ENCODE measurements at places on chromosomes 1 and 21. TPM values are rescaled to one million over a fixed set of nuclear protein-coding genes. Genes with fewer than 3 reads are reported as not detected.

DNA sequence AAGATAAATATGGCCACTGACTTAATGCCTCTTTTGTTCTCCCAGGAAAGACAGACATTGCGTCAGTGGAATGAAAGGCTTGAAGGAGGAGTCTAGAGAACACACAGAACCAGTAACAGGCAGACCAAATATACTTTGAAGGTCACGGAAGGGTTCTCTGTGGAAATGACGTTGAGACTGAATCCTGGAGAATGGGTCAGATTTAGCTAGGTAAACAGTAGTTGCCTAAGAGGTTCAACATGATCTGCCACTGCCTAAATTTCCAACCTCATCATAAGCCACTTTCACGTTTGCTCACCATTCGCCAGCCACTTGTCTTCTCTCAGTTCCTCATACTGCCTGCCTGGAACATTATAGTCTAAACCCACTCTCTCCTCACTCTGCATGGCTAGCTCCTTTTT, 20.5 kb downstream of the PLA2G4A start:
- H3K27ac ChIP-seq = no peak overlapping the region
- no peak for DNase-seq
- H3K36me3 ChIP-seq = no peaks in the 10 kb centered on the region
- no peaks in the 10 kb centered on the region for H3K4me1 ChIP-seq

DNA sequence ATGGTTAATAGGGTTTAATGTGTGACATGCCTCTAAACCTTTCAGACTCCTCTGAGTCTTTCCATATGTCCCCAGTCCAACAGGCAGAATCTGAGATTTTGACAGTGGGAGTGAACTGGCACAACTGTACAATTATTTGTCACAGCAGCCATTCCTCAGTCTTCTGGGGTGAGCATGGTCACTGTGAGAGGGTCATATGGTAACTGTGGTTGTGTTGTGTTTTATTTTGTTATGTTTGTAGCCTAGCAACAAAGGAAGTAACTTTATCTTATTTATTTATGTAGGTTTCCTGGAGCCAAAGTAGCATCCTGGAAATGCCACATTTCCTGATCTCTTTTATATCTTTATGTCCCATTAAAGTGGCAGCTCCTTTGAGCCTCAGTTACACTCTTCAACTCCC, 1067.9 kb downstream of the TTLL7 start:
- H3K4me1 ChIP-seq = no peaks in the 10 kb centered on the region
- H3K4me3 ChIP-seq = no peak overlapping the region
- DNase-seq = no peak
- H3K27me3 ChIP-seq = no peaks in the 10 kb centered on the region

DNA sequence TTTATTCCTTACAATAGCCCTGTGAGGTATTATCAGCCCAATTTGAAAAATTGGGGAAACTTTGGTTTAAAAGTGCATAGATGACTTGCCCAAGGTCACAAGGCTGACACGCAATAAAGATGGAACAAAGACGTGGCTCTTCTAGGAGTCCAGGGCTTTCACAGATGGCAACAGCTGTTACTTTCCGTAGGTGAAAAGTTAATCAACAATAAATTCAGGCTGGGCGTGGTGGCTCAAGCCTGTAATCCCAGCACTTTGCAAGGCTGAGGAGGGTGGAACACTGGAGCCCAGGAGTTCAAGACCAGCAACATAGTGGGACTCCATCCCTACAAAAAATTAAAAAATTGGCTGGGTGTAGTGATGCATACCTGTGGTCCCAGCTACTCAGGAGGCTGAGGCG, 87.8 kb upstream of the ATF3 start:
- H3K36me3 ChIP-seq = no peaks in the 10 kb centered on the region
- no peak overlapping the region for H3K4me3 ChIP-seq
- H3K27me3 ChIP-seq = peaks cover 32% of the 10 kb centered on the region
- H3K27ac ChIP-seq = no peak overlapping the region
- DNase-seq = no peak
- H3K4me1 ChIP-seq = no peaks in the 10 kb centered on the region

DNA sequence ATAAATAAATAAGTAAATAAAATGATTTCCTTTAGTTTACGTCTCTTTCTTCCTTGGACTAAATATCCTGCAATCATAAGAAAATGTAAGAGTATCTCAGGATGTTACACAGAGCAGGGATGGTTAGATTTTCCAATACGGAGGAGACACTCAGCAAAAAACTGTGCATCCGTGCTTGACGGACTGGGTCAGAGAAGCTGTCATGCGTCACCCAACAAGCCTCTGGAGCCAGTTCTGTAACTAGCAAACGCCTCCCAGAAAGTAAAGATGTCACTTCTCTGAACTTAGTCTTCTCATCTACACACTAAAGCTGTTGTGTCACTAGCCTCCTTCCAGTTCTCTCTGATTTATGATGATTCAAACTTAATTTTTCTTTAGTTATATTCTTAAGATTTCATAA, 3.4 kb downstream of the CFHR4 start:
- H3K4me3 ChIP-seq = no peak overlapping the region
- H3K36me3 ChIP-seq = no peaks in the 10 kb centered on the region
- H3K4me1 ChIP-seq = no peaks in the 10 kb centered on the region

- no peak for DNase-seq
- H3K27ac ChIP-seq = no peak overlapping the region
- H3K36me3 ChIP-seq = no peaks in the 10 kb centered on the region
Measured at GRCh38 chr21:38857152-38857825, 51.6 kb downstream of the ETS2 start.

Gene NUDT4B
- 0.52 TPM for total RNA-seq

GRCh38 chr1:178126741-178127185, 32.9 kb downstream of the RASAL2 start:
- H3K36me3 ChIP-seq = no peaks in the 10 kb centered on the region
- no peak overlapping the region for H3K4me3 ChIP-seq
- DNase-seq = no peak

DNA sequence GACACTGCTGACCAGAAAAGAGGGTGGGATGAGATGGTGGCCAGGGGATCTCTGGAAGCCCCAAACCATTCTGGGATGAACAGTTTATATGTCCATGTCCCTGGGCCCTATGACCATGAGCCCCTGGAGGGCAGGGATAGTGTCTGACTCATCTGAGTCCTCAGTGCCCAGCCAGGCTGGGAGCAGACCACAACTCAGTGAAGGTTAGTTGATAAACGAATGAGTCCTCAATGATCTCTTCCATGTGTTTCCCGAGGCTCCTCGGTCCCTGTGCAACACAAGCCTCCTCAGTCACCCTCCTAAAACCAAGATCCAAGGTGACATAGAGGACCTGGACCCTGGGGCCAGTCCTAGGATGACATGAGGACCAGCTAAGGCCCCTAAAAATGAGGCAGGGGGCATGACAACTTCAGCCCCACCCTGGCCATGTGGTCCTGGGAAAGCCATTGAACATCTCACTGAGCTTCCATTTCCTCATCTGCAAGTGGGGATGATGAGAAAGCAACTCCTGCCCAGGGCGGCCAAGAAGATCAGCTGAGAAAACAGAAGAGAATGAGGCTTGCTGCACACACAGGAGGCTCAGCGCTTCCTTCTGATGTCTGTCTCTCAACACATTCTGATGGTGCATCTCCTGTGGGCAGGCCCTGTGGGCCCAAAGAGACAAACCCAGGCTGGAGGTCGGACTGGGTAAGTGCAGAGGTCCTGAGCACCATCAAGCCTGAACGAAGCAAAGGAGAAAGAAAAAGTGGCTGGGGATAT, 86.3 kb downstream of the GLIS1 start:
- H3K4me1 ChIP-seq = no peaks in the 10 kb centered on the region
- no peak overlapping the region for H3K4me3 ChIP-seq

Gene PFKL
- total RNA-seq = 190 TPM

GRCh38 chr1:78146205-78146771, 100.5 kb downstream of the GIPC2 start:
- H3K4me1 ChIP-seq = peaks cover 22% of the 10 kb centered on the region
- no peak overlapping the region for H3K27ac ChIP-seq
- no peak for DNase-seq
- no peaks in the 10 kb centered on the region for H3K36me3 ChIP-seq

Gene LPAR3
- 1.3 TPM for total RNA-seq

DNA sequence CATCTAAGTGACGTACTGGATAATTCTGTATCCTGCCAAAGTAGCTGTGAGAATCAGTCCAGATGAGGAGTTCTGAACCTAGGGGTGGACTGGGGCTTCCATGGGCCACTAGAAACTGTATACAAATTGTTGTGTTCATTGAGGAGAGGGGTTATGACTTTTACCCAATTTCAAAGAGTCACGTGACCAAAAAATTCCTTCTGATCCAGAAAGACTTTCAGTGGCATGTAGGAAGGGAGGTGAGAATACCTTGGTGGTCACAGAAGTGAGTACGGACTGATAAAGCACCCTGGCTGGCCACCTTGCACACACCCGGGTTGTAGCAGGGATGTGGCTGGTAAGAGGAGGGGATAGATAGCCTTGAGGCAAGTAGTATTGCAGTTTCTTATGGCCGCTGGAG, 60.4 kb downstream of the BCAR3 start:
- no peaks in the 10 kb centered on the region for H3K36me3 ChIP-seq
- H3K27ac ChIP-seq = no peak overlapping the region
- no peak for DNase-seq
- H3K4me1 ChIP-seq = peaks cover 2% of the 10 kb centered on the region
- no peak overlapping the region for H3K4me3 ChIP-seq
- H3K27me3 ChIP-seq = no peaks in the 10 kb centered on the region

All from activated CD4-positive, alpha-beta T cell treated with anti-CD3 and anti-CD28 coated beads, Interleukin-2, amount 10 ng/mL, durations not matched to agents 7 days and 5 days (primary cell).